Jurkat, Clone E6-1 (cell line): ENCODE measurements at places on chromosomes 4 and X.

GRCh38 chrX:1392376-1393068 lies 609 bp upstream of the SLC25A6 start:
- DNase-seq, result peak; percentile 28

GRCh38 chrX:137031039-137031438 lies 2.8 kb downstream of the GPR101 start:
- DNase-seq, result no peak

DNA sequence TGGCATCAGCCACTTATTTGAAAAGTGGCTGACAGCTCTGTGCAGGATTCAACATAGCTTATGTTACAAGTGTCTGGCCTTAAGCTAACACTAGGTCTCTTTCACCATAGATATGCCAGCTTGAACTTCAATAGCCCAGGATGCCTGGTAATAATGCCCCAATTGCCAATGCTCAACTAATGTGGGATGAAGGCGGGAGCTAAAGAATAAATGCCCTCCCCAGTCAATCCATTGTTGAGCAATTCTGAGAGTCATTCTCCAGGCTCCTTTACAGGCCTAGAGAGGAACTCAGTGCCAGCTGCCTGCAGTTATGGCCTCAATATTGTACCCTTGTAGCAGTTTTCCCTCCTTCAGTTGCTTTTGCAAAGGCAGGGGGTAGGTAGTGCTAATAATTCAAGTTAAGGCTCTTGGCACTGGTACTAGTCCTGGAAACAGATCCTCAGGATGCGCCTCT lies 460.2 kb downstream of the GABRG1 start:
- DNase-seq, result no peak

DNA sequence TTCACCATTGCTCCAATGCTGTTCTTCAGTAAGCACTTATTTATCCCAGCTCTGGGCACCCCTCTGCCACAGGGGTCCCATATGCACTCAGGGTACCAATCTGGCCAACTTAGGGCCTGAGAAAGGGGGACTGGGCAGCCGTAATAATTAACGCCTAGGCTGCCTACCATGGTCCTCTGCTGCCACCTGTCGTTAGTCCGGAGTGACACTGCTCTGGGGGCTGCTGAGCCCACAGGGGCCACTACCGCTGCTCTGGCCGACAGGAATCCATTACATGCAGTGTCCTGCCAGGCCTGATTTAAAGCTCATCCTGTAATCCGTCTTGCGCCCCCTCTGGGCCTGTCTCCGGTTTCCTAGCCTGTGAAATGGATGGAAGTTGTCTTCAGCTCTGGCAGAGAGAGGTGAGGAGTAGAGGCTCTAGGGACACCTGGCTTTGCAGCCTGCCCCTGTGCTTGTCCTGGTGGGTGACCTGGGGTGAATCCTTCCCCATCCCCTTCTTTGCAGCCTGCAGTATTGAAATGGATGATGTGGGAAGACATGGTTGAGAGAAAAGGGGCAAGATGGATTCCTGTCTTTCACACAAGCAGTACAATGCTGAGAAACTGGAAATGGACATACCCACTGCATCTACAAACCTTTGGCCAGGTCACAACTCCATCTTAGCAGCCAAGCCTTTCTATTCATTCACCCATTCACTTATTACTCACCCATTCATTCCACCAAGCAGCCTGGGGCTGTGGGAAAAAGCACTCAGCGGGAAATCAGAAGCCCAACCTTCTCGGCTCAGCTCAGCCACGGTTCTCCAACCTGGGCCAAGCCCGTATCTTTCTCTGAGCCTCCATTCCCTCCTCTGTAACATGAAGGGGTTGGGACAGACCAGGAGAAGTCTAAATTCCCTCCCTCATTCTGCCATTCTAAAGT lies 116.3 kb upstream of the NALF2 start:
- DNase-seq, result no peak

- DNase-seq, result no peak
These were observed 8.7 kb upstream of the PDHA2 start for GRCh38 chr4:95831166-95831565.

- DNase-seq, result no peak
These were observed 24.0 kb downstream of the BTC start for GRCh38 chr4:74770226-74770910.

GRCh38 chr4:42460043-42460442 lies 62.8 kb downstream of the SHISA3 start:
- no peak for DNase-seq

- DNase-seq, result no peak
These were observed 89.3 kb downstream of the MAD2L1 start for GRCh38 chr4:119977076-119977940.

DNA sequence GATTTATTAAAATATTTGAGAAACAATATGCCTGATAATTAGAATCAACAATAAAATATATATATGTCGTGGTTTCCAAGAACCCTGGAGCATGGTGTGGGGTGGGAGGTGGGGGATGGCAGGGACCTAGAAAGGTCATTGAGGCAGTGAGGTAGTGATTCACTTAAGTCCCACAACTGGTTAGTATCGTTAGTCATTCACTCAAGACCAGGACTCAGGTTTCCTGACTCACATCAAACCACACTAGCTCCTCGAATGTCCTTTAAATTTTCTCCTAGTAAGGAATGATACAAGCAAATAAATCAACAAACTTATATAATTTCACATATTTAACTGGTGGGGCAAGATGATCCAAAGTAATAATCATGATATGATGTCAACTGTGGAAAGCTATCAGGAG lies 158.8 kb upstream of the AADAT start:
- DNase-seq, result no peak

DNA sequence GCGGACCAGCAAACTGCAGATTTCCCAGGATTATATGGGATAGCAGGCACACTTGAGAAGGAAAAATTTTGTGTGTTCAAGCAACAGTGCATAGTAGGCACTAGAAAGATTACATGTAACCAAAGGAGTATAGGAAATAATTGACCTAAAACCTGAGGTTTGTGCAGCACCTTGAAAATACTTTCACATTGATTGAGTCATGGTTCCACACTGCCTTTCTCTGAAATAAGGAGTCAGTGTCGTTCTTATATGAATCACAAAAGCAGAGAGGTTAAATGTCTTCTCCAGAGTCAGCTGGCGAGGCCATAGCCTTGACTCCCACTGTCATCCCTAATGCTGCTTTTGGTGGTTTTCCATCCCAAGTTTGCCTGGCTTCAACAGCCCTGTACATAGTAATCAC lies 138.9 kb downstream of the SOWAHB start:
- no peak for DNase-seq

DNA sequence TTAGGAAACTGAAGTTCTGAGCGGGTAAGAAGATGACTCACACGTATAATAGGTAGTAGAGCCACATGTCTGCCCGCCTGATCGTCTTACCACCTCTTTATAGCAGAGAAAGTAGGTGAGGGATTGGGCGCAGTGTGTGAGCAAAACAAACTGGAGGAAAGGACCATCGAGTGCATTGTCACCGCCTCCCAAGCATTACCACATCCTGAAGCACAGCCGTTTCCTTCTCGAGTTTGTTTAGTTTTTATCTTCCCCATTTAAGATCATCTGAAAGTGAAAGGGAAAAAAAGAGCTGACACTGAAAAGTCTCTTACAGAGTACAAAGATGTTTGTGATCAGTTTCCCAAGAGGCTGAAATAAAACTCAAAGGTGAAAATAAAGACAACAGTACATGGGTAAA lies 14.8 kb downstream of the PDK3 start:
- peak; percentile 86 for DNase-seq

DNA sequence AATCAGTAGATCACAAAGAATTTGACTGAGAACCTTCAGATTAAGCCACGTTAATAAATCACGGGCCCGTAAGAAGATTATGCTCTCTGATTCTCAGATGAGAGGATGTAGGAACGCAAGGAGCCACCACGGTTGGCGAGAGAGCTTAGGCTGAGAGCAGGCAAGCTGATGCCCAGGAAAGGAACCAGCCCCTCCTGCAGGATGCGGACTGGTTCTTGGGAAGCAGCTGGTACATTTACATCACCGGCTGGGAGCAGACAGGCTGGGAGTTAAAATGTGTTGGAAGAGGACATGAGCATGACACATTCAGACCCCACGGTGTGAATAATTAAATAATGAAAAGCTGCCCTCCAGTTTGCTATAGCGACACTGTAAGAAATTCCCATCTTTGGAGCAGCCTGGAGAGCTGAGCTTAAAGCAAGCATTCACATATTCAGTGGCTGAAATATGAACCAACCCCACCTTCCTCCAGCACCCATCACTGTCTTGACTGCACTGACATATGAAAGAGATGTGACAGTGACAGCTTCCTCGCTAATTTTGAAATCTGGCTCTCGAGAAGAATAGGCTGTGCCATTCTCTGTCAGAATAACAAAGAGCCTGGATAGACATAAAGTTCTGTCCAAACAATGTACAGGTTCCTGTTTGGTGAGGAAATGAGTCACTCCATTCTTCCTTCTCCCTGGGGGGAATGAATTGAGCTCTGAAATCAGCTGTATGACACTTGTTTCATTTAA lies 33.1 kb downstream of the LNX1 start:
- no peak for DNase-seq
